Upper lobe of left lung (tissue), 6 donors: ENCODE measurements at places on chromosomes 6 and 20. TPM values are rescaled to one million over a fixed set of nuclear protein-coding genes. Genes with fewer than 3 reads are reported as not detected.

The CCN6 gene
- not detected for total RNA-seq

The RNF114 gene
- total RNA-seq, result 72.4 TPM

DNA sequence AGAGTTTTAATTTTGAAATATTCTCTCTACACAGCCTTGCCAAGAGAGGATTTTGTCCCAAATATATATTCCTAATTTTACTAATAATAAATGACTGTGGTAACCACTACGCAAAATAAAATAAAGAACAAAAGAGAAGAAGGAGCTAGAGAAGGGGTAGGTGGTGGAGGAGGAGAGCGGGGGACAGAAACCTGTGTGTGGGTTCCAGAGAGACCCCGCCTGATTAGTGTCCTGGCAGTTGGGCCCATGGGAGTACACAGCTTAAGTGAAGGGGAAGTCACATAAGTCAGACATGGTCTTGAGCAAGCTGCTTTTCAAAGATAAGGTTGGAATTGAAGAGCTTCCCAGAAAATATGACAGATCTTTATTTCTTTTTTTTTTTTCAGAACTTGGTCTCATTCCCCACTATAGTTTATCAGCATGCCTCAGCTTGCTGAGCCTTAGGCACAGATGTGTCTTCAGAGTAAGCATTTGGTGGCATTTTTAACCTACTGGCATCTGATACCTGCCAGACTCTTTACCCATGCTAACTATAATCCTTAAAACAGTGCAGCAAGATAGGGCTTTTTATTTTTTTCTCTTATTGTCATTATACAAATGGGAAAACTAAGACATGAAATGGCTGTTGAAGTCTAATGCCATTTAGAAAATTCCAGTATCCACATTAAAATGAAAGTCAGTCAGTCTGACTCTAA lies 9.6 kb upstream of the RHAG start:
- H3K4me3 ChIP-seq, result no peak overlapping the region
- no peak for DNase-seq
- H3K27me3 ChIP-seq, result no peaks in the 10 kb centered on the region

DNA sequence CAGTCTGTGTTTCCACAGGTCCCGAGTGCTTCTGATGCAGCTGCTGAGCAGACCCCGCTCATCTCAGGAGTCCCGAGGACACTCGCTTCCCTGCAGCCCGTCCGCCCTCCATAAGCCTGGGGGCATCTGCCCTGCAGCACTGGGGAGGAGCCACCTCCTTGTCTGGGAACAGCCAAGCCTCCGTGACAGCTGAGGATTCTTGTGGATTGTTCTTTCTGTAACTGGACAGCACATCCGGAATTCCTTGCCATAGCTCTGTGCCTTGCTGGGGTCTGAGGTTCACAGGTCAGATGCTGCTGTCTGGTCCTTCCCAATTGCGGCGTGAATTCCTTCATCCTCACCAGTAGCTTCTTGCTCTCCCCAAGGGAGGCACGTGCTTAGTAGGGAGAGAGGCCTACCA lies 38.4 kb upstream of the FNDC1 start:
- H3K27ac ChIP-seq, result no peak overlapping the region
- no peaks in the 10 kb centered on the region for H3K36me3 ChIP-seq
- peak; percentile 53 for DNase-seq
- no peaks in the 10 kb centered on the region for H3K27me3 ChIP-seq
